ENCODE measurements at places on chromosomes 12 and 14.

DNA sequence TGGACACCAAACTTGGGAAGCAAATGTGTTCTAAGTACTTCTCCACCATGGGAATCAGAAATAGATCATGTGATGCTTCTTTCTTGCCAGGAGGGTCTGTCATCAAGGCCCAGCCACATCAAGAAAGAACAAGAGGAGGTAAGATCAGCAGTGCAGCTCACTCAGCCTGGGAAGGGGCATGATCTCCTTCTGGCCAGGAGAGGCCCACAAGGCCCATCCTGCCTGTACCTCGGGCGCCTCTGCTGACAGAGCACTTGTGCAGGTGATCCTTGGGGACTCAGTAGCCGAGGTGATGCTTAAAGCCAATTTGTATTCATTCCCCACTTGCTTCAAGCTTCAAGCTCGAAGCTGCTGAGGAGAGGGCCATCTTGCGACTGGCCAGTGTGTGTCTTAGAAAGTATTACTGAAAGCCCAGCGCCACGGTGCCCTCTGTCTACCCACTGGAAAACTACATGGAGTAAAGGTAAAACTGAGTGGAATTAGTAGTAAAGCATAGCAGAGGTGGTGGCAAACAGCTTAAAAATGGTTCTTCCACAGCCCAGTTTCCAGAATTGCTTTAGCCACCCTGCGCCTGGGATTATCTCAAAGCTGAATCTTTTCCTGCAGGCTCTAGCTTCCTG, 26.2 kb downstream of the RTRAF start:
- no peak for ATAC-seq

DNA sequence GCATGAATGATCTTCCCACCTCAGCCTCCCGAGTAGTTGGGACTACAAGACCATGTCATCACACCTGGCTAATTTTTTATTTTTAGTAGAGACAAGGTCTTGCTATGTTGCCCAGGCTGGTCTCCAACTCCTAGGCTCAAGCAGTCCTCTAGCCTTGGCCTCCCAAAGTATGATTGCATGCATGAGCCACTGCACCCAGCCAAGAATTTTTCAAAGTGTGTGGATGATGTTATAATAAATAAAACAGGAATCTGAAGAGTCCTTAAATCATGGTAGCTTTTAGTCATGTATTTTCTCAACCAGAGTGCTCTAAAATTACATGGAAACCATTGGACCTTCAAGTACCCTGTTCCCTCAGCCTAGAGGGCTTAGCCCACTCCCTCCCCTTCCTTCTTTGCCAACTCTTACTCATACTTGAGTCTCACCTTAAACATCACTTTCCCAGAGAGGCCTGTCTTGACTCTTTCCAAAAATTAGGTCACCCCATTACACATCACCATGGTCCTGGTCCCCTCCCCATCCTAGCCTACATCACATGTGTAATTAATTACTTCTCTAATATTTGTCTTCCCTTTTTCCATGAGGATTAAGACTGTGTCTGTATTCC, 52.2 kb upstream of the BICDL1 start:
- no peak for ATAC-seq

DNA sequence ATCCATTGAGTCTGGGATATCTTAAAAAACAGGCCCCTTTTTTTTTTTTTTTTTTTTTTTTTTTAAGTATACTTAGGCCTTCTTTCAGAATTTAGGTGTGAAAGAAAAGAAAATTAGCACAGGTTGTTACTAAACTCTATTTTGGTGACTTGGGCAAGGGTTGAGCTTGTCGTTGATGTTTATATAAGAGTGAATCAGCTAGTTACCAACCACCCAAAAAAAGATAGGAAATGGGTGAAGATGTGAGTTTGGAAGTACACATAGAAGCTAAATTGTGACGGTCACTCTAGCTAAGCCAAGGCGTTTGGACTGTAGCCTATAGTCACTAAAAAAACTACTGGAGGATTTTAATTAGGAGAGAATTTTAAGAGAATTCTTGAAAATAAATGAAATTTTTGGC, 1247.2 kb downstream of the AACS start:
- no peak for ATAC-seq

- peak; percentile 28 for ATAC-seq
These were observed 516 bp downstream of the NINJ2 start for GRCh38 chr12:662566-663292.

- ATAC-seq: no peak
These were observed 3.4 kb downstream of the BAZ2A start for GRCh38 chr12:56626701-56627100.

GRCh38 chr12:93514853-93515252, 47.5 kb downstream of the MRPL42 start:
- ATAC-seq: no peak

DNA sequence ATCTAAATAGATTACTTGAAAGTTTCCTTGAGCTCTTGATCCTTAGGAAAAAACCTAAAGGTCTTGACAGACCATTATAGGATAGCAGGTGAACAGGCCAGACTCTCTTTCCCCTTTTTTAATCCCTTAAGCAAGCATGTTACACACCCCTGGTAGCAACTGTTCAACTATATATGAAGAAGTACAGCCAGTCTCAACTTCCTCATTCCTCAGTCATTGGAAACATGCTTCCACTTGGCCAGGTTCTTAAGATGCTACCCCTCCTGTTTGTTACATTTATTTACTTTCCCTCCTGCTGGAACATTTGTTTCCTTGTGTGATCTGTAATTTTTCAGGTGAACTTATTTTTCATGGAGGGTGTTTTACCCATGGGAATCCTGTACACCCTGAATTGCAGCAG, 124.1 kb downstream of the ARMH4 start:
- no peak for ATAC-seq

GRCh38 chr14:72615451-72616121, 278.3 kb downstream of the DPF3 start:
- ATAC-seq: no peak
